ENCODE measurements at places on chromosomes 12 and 14.
A peak's percentile ranks its signal among the peaks of the same experiment; 100 is the strongest.

DNA sequence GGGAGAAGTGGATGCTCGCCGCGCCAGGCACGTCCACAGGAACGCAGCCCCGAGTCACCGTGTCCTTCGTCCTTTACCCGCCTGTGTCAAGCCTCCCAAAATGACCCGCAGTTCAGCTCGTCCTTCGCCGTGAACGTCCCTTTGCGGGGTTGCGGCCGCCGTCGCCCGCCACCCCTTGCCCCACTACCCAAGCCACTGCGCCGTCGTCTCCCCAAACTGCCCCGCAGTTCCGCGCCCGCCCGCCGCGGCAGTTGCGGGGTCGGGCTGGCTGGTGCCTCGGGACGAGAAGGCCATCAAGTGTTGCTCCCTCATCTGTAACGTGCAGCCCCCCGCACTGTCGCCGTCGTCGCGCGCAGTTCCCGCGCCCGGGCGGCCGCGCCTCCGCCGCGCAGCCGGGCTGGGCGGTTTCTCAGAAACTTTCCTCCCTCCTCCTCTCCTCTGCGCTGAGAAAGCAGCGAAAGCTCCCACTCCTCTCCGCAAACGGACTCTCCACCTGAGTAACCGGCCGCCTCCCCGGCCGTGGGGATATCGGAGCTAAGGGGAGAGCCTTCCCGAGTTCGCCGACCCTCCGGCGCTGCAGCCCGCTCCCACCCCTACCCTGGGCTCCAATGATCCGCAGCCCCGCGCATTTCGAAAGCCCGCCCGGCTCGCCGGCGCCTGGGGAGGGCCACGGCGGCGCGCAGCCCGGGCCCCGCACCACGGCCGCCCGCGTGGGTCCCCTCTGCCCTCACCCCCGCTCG lies 6.7 kb downstream of the CDKN1B start:
- no peak for DNase-seq

- no peak for DNase-seq
Measured at GRCh38 chr14:82987502-82988124, 1454.0 kb upstream of the SEL1L start.

- peak; percentile 28 for DNase-seq
Measured at GRCh38 chr14:30142216-30142615, 214.6 kb upstream of the PRKD1 start.

- no peak for DNase-seq
Measured at GRCh38 chr12:117816-118345, 51.3 kb downstream of the IQSEC3 start.

DNA sequence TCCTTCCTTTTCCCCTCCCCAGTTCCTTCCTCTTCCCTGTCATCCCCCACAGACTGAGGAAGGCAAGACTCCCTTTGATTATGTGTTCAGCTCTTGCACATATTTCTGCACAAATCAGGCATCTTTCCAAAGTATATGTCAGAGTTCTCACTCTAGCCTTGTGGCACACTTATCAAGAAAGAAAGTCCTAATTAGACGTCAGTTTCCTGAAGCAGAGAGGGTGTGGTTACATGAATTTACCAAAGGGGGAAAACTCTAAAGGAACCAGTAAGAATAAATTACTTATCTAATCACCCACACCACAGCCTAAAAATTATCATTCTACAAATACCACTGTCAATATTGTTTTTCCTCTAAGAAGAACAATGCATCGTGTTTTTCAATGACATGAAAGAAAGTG lies 120.7 kb upstream of the GRIP1 start:
- DNase-seq = no peak

GRCh38 chr14:94601884-94602391 lies 10.3 kb upstream of the SERPINA3 start:
- peak; percentile 17 for DNase-seq

DNA sequence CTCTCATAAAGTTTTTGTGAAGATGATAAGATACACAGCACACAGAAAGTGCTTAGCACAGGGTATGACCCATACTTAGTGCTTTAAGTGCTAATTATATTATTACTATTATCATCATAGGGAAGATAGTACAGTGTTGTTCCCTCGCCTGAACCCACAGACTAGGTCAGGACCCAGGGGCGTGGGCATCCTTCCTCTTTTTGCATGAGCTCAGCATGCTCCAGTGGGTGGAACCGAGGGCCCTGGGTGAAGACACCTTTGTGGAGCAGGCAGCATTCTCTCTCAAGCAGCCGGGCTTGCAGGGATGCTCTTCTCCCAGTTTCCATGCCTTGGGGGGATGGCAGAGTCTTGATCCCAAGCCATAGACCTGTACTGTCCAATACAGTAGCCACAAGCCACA lies 34.8 kb downstream of the CRACR2A start:
- DNase-seq = no peak

Data from SHP77 treated with DMSO at 0.1 percent for 48 hours (cell line).